ENCODE measurements at places on chromosomes 1 and 21.

DNA sequence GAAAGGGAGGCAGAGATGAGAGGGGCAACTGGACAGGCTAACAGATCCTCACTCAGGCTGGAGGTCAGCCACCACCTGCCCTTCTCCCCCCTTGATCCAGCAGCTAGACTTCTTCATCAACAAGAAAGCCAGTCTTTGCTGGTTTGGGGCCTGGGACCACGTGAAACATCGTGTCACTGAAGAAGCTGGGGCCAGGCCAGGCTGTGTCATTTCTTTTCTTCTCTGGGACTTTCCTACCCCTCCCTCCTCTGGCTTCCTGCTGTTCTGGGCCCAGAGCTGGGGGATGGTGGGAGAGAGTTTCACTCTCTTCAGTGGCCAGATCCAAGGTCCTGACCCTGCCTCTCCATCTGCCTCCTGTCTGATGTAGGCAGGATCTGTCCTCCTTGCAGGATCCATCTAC, 18.1 kb upstream of the SLC26A9 start:
- DNase-seq, result peak; percentile 63
- H3K36me3 ChIP-seq, result no peaks in the 10 kb centered on the region
- H3K4me1 ChIP-seq, result peaks cover 4% of the 10 kb centered on the region
- H3K4me3 ChIP-seq, result no peak overlapping the region
- peaks cover 5% of the 10 kb centered on the region for H3K27me3 ChIP-seq

DNA sequence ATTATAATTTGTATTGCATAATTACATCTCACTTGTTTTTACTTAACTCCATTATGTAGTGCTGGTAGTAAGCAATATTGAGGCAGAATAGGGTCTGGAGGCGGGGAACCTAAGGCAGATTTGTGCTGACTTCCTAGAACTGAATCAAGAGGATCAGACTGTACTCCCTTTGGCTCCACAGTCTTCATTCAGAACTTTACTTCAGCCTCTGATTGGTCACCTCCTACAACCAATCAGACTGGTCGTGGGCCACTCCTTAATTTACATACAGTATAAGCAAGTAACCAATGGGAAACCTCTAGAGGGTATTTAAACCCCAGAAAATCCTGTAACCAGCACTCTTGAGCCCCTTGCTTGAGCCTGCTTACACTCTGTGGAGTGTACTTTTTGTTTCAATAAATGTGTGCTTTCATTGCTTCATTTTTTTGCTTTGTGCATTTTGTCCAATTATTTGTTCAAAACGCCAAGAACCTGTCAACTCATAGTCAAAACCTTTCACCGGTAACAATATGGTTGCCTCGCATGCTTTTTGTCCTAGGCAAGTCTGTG, 31.6 kb downstream of the ZBTB8OS start:
- peaks cover 25% of the 10 kb centered on the region for H3K36me3 ChIP-seq
- H3K27ac ChIP-seq, result no peak overlapping the region
- no peak overlapping the region for H3K4me3 ChIP-seq
- peaks cover 25% of the 10 kb centered on the region for H3K4me1 ChIP-seq
- no peak for DNase-seq
- no peaks in the 10 kb centered on the region for H3K27me3 ChIP-seq

- no peak overlapping the region for H3K27ac ChIP-seq
- H3K4me3 ChIP-seq, result no peak overlapping the region
- no peak for DNase-seq
- no peaks in the 10 kb centered on the region for H3K36me3 ChIP-seq
- H3K27me3 ChIP-seq, result no peaks in the 10 kb centered on the region
These were observed 44.6 kb upstream of the ZNF281 start for GRCh38 chr1:200454425-200454824.

- H3K4me1 ChIP-seq, result no peaks in the 10 kb centered on the region
- H3K27ac ChIP-seq, result no peak overlapping the region
- H3K4me3 ChIP-seq, result no peak overlapping the region
- no peaks in the 10 kb centered on the region for H3K36me3 ChIP-seq
These were observed 17.5 kb downstream of the CFAP45 start for GRCh38 chr1:159882527-159882862.

DNA sequence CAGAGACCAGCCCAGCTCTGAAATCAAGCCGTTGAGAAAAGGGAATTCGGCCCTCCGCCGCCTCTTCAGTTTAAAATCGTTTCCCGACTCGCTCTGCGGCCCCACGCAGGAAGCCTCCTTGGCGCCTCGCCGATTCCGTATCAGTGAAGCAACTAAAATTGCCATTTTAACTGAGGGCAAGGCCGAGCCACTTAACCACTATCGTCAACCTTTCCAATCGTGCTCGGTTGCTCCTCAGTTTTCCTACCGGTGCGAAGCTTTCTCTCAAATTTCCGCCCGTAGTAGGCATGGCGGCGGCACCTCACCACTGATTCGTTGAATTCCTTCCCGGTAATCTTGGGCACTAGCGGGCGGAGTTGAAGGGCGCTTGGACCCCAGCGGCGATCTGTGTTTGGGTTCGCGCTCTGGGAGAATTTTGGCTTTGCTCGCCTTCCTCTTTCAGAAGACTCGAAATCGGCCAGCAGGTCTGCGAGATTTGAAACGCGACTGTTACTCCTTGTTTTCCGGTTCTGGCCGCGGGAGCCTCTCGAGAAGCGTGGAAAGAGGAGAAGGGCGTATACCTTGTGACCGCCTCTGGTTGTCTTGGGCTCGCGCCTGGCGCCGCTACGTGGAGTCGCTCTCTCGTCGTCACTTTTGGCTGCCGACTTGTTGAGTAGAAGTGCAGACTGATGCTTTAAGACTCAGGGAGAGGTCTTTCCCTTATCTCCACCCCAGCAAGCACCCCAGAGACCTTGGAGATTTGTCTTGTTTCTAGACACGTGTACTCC, at the start of the genes CENPL and DARS2:
Gene CENPL (minus strand): TSS at position 569 of the 767 bp plus-strand sequence. CDS start 13,584 bp downstream, outside the sequence.
Gene DARS2 (plus strand): TSS at position 359 of the 767 bp plus-strand sequence. CDS start 557 bp downstream, outside the sequence.
- peaks cover 45% of the 10 kb centered on the region for H3K4me1 ChIP-seq
- peak; percentile 95 for DNase-seq
- peak within 1 kb of the TSS; percentile 99 for H3K27ac ChIP-seq
- H3K4me3 ChIP-seq, result peak within 1 kb of the TSS; percentile 98

- no peaks in the 10 kb centered on the region for H3K36me3 ChIP-seq
- no peak overlapping the region for H3K27ac ChIP-seq
- peaks cover 4% of the 10 kb centered on the region for H3K4me1 ChIP-seq
- H3K4me3 ChIP-seq, result no peak overlapping the region
- peaks cover 26% of the 10 kb centered on the region for H3K27me3 ChIP-seq
These were observed 2.2 kb upstream of the HFM1 start for GRCh38 chr1:91406773-91407389.

DNA sequence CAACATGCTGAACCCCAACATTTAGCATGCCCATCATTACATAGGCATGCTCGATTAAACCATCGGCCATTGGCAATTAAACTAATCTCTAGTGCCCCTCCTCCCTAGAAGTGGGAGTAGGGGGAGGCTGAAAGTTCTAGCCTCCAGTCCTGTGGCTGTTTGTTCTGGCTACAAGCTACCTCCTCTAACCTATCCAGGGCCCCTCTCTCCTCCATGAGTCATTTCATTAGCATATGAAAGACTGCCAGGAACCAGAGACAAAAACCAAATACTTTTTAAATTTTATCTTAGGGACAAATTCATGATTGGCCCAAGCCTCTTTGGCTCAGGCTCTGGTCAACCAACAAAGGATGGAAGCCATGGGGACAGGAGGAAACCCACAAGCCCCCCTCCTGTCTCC, 231.1 kb downstream of the CACNA1E start:
- no peaks in the 10 kb centered on the region for H3K4me1 ChIP-seq
- H3K36me3 ChIP-seq, result no peaks in the 10 kb centered on the region
- H3K27me3 ChIP-seq, result no peaks in the 10 kb centered on the region

DNA sequence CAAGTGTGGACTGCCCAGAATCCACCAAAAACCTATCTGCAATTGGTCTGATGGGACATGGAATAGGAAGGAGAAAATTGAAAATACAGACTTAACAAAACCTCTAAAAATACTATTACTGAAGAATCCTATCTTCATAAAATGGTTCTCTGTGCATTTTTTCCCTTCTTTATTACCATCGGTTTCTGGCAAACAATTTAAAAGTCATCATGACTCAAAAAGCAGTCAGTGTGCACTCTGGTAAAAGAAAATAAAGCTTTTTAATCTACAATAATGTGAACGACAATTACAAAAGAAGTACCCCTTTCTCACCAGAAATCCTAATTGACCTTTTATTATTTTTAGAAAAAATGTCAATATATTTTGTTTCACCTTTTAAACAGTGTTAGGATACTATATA, 186.3 kb downstream of the TPR start:
- peaks cover 14% of the 10 kb centered on the region for H3K4me1 ChIP-seq
- no peak for DNase-seq
- no peaks in the 10 kb centered on the region for H3K36me3 ChIP-seq

All from activated CD4-positive, alpha-beta memory T cell treated with anti-CD3 and anti-CD28 coated beads for 36 hours (primary cell).